ENCODE measurements at places on chromosomes 1 and 21.

DNA sequence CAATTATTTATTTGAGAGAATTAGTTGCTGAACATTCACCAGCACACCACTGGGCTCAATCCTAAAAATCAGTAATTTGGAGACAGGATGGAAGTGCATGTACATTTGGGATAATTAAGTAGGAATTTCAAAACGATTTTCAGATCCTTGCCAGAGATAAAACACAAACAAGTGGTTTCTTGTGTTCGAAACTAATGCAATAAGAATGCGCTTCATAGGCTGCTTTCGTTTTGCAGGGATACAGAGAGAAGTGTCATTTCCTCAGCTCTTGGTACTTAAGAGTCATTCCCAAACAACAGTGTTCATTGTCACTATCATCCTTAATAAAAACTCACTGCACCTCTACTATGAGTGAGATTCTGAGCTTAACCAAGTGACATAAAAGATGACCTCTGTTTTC lies 20.6 kb upstream of the USP24 start:
- DNase-seq, result no peak

DNA sequence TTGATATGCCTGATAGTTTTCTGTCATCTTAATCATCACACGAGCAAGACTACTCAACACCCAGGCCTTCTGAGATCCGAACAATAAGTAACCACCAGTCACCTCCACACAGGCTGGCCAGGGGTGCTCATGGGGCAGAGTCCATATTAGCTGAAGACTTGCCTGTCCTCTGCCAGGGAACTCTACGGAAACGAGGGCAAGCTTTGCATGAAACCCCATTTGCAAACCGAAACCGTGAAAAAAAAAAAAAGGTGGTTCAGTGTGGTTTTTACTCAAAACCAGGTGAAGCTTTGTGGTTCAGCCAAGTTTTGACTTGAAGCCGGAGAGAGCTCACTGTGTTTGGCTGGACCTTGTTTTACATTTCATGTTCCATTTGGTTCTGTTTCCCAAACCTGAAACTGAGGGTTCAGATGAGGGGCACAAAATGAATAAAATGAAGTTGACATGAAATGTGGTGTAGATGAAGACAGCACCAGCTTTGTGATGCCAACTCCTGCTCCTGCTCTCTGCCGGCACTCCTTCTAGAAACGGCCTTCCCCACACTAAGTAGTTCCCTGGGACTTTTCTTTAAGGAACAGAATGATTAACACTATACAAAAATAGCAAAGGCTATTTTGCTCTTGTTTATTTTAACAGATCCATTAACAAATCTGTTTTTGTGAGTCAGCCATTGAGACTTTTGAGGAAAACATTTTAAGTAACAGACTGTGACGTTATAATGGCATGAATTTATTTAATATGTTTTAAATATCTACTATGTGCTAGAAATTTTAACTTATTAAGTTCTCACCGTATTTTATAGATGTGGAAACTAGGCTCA lies 74.7 kb downstream of the RUNX1 start:
- DNase-seq, result peak; percentile 92

DNA sequence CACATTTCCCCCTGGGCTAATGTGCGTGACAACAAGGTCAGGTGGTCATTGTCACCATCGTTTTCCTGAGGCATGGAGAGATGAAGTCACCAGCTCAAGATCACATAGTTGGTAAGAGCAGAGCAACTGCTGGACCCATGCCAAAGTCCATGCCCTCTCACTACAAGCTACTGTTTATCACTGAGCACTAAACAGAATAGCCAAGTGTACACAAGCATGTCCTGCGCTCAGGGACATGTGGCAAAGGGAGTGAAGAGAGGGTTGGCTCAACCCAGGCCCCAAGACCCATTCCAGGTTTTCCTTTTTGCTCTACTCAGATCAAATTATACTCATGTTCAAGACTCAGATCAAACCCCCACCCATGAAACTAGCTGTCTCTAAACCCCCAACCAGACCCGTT lies 20.8 kb downstream of the LRRC52 start:
- DNase-seq, result no peak

GRCh38 chr21:45523411-45524101 lies 18.7 kb downstream of the SLC19A1 start:
- no peak for DNase-seq

- DNase-seq, result peak; percentile 44
Observed at GRCh38 chr1:182962554-182963115, 9.7 kb upstream of the SHCBP1L start.

GRCh38 chr1:52676249-52676903 lies 21.8 kb downstream of the COA7 start:
- no peak for DNase-seq

DNA sequence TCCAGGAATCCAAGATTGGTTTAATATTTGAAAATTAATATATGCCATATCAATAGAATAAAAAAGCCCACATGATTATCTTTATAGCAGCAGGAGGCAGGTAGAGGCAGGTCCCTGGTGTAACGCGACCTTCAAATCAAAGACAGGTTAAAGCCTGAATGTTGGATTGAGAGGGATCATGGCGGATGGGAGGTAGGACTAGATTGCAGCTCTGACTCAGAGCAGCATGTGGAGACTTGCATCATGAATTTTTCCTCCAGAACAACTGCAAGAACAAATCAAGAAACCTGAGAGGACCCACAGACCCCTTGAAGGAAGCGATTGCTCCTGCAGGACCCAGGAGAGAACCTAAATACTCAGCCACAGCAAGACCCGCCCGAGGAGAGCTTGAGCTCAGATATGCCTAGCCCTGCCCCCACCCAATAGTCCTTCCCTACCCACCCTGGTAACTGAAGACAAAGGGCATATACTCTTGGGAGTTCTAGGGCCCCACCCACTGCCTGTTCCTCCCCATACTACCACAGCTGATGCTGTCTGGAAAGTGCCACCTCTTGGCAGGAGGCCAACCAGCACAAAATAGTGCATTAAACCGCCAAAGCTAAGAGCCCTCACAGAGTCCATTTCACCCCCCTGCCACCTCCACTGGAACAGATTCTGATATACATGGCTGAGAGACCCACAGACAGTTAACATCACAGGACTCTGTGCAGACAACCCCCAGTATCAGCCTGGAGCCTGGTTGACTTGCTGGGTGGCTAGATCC lies 19.5 kb downstream of the S100B start:
- DNase-seq, result no peak

DNA sequence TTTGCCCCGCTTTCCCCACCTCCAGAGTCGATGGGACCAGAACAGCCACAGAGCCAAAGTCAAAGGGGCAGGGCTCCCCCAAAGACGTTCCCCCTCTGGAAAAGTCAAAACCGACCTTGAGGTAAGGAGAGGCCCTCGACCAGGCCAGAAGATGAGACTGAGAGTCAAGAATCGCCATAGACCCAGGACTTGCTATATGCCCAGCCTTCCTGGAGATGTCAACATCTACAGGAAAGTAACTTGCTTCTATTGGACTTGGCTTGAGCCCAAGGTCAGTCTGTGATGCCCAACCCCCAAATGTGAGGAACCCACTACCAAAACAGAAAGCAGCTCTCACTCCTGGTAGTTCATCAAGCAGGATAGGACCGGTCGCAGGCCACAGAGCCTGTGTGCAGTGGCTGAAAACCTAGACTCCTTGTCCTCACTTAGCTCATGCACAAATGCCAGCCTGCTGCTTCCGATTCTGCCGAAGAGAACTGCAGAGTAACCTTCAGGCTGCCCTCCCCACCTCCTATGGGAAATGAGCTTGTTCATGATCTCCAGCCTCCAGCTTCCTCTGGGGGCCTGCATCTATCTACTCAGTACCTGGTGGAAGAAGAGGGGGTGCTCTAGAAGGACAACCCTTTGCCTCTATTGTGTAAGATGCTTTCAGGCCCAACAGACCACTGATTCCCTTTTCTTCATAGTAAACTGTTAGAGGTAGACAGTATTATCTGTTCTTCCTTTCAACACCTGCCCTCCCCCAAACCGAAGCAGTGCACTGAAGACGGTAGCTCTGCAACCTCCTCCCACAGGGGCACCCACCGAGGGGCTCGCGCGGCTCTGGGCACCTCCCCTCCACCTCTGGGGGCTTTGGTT lies 1.4 kb downstream of the ACOT7 start:
- no peak for DNase-seq

DNA sequence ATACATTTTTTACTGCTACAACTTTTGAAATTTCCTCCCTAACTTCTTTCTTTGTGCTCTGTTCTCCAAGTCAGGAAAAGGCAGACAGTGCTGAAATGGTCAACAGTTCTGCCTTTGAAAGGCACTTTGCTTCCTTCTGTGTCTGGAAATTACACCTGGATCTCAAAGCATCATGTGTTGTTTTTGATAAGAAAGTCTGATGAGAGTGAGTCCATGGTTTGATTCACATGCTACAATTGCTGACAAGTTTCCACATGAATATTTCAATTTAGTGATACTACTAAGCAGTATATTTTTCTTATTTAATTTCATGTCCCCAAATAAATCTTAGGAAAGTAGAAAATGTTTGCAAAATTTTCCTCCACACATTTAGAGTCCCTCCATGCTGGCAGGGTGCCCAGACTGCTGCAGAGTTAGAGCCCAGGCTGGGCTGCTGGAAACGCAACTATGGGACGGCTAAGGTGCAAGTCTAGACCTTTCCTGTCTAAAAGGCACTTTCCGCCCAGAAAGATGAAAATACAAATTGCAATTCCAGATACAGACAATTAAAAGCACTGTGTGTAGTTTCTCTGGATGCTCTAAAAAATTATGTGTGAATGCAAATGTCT lies 96.6 kb upstream of the RUNX1 start:
- DNase-seq, result no peak

GRCh38 chr21:26835027-26835713 lies 10.0 kb downstream of the ADAMTS1 start:
- peak; percentile 71 for DNase-seq

GRCh38 chr1:51506537-51506936 lies 12.5 kb downstream of the EPS15 start:
- DNase-seq, result no peak

- DNase-seq, result no peak
Observed at GRCh38 chr1:225735252-225736149, 42.1 kb upstream of the SRP9 start.

Data from Jurkat, Clone E6-1 (cell line).